NCI-H2107 (cell line): ENCODE measurements at places on chromosomes 13 and 19.

DNA sequence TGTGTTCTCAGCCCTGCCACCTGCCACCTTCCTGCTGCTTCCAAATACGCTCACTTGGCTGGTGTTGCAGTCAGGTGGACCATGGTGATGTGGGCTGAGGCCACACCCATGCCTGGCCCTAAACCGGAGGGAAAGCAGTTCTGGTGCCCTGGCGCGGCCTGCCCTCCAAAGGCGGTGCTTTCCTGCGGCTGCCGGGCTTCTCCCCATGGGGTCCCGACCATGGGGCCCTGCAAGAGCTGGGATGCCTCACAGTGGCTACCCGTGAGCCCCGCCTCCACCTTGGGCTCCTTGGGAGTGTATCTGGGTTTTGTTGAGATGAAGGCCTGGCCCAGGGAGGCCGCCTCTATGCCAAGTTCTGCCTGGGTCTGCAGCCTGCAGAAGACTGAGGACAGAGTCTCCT is 73.7 kb downstream of the ERICH6B start:
- no peak for DNase-seq

DNA sequence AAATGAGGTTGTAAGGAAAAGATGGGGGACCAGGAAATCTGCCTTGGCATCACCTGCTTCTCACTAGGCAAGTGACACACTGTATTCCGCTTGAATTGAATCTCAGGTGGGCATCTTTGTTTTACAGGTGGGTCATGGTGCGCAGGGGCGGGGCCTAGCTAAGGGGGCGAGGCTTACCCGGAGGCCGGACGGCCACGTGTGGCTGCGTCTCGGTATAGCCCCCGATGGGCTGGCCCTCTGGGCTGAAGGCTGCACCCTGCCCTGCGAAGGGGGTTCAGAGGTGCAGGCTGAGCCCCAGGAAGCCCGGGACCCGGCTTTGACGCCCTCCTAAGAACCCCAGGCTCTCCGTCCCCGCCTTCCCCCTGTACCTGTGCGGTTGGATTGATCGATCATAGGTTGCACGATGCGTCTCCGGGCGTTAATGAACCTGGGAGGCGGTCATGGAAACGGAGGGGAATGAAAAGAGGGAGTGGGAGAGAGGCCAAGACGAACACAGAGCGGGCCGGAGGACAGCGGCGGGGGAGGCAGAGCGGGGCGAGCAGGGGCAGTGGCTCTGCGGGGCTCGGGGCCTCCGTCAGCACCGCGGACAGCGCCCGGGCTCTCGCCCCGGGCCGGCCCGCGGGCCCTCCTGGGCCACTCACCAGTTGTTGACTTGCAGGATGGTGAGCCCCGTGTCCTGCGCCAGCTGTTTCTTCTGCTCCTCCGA is 12.5 kb downstream of the MEIS3 start:
- no peak for DNase-seq

- no peak for DNase-seq
These were observed 99.6 kb downstream of the INSR start for GRCh38 chr19:7194566-7194965.

DNA sequence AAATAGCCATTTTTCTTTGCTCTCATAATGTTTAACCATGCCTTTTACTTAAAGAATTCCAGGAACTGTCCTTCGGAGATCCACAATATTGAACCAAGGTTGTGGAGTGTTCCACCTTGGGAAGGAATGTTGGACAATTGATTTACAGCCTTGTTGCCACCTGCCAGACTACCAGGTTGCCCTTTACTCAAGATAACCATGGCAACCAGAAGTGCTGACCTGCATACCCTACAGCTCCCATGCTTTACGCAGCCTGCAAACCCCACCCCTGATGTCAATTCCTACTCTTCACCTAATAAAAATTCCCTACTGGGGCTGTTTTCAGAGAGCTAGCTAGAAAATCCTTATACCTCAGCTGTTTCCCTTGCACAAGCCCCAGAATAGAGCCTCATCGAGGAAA is 151.0 kb upstream of the RXFP2 start:
- no peak for DNase-seq

- no peak for DNase-seq
These were observed 837.0 kb downstream of the DIAPH3 start for GRCh38 chr13:59326717-59327116.

DNA sequence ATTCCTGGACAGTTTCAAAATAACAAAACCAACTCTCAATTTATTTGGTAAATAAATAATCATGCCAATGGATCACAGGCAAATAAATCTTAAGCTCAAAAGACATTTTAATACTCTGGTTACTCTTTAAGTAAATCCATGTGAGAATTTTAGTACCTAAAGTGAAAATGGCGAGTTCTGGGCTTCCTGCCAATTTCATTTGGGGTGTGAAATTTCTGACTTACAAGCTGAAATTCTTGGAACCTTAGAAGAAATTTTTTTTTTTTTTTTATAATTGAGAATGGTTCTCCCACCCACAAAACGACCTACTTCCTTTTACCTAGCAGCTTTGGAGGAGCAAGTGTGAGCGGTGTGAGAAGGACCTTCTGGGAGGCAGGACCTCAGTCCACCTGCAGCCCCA is 354.5 kb upstream of the NBEA start:
- DNase-seq: no peak

- DNase-seq: no peak
These were observed 144.9 kb downstream of the VWA8 start for GRCh38 chr13:41816057-41816456.

GRCh38 chr19:35501684-35502083 is 11.4 kb upstream of the KRTDAP start:
- DNase-seq: no peak

DNA sequence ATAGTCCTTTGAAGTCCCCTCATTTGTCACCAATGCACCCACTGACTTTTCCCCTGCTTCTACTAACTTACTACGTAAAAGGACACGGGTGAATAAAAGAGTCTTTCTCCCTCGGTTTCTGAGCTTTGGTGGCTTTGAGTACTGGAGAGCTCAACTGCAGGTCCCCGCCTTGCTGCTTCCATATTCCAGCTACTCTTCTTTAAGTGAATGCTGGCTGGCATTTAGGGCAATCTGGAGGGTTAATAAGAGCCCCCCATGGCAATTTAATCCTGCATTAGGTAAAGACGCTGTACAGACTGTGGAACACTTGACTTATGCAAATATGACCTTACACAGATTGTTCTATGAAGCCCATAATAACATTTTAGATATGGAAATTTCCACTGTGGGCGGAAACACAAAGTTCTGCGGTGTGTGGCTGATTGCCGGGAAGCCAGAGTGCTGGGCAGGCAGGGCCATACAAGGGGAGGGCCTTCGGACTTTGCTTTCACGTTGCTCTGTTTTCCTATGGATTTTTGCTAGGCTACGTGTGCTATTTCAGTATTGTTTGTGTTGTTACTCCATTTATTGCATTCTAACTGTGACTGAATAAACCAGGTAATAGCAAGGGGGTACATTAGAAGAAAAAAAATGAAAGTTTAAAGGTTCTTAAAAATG is 97.5 kb downstream of the SLC10A2 start:
- DNase-seq: no peak

DNA sequence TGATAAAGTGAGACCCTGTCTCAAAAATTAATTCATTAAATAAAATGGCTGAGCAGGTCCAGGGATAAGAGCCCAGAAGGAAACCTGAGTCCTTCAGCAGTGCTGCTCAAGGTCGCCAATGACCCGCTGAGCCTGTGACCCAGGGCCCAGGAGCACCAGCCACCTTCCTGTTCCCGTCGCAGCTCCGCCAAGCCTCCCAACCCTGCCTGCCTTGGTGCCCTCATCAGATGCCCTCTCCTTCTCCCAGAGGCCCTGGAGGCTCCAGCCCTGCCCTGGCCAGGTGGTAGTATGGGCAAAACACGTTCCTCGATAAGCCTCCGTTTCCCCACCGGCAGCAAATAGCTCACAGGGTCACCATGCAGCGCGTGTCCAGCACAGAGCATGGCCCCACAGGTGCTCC is 2.6 kb downstream of the REXO1 start:
- DNase-seq: no peak

GRCh38 chr13:80030491-80030890 is 310.4 kb downstream of the SPRY2 start:
- no peak for DNase-seq

GRCh38 chr19:6057651-6058517 is 52.4 kb downstream of the RFX2 start:
- DNase-seq: no peak

GRCh38 chr13:41250993-41251392 is 12.4 kb downstream of the MTRF1 start:
- DNase-seq: no peak

GRCh38 chr13:44814836-44815235 is 174.4 kb downstream of the NUFIP1 start:
- DNase-seq: no peak

DNA sequence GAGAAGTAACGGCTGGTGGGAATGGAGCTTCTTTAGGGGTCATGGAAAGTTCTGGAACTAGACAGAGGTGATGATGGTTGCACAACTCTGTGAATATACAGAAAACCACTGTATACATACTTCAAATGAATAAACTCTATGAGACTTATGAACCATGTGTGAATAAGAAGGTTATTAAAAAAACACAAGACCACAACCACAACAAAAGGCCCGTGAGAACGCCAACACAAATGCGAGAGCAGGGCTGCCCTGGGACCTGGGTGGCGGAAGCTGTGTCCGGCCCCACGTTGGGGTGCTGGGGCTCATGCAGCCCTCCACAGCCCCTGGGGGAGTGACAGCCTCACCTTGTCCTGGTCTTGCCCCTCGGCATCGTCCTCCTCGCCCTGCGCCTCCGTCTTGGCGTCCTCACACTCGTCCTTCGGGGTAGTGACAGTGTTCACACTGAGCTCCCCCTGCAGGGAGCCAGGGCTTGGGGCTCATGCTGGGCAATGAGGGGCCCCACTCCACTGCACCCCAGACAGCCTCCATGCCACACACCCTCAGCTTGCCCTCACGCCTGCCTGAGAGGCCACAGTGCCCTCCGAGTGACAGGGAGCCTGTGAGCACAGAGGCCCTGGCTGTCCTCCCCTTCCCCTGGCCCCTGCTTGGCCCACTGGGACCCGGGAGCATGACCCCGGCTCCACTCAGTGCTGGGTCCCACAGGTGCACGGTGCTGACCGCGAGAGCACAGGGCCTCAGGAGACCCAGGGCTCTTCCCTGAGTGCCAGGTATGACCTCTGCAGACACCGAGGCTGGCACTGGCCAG is 16.0 kb downstream of the IZUMO4 start:
- DNase-seq: no peak

- DNase-seq: no peak
These were observed 6.9 kb upstream of the EMP3 start for GRCh38 chr19:48318286-48318987.

DNA sequence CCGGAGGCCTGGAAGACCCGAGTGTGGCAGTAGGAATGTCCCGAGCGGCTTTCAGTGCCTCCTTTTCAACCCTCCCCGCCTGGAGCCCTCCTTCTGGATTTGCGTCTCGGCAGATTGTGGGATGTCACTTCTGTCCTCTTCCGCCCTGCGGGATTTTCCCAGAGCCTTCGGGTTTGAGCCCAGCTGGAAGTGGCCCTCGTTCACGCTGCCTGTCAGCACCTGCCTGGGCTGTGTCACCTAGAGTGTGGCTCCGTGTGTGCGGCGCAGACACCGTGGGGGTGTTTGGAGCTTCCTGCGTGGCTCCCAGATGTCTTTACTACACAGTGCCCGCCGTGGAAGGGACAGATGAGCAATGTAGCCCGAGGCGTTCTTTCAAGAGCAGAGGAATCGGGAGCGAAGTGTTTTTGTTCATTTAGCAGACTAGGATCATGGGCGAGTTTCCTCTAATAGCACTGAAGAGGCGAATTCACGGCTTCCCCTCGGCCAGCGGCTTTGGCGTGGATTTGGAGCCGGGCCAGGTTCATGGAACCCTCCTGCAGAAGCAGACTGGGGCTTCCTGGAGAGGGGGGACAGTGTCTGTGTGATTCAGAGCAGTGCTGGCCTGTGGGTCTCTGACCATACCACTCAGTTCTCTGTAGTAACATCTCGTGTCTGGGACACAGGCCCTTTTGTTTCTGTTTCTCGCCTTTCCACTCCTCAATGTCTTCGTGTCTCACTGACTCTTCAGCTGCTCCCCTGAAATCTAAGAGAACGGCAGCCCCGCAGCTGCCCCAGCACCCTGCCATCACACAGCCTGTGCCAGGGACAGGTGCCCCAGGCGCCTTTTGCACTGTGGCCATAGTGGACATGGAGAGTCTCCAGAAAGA is 68.0 kb downstream of the KDM4B start:
- DNase-seq: no peak

DNA sequence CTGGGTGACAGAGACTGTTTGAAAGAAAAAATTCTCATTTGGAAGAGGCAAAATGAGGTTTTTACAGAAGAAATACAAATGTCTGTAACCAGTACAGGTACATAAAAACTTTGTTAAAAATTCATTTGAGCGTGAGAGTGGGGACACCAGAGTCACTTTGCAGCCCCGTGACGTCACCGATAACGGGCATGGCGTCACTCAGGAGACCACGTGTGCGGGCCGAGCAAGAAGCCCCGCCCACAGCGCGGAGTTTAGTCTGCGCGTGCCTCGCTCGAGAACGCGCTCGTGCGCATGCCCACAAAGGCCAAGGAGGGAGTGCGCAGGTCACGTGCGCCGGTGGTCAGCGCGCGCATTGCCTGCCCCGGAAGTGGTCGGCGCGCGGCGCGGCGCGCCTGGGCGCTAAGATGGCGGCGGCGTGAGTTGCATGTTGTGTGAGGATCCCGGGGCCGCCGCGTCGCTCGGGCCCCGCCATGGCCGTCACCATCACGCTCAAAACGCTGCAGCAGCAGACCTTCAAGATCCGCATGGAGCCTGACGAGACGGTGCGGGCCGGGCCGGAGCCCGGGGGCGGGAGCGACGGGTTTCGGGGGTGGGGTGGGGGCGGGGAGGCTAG is at the start of gene RAD23A:
Gene RAD23A (plus strand): TSS at position 384 of the 613 bp plus-strand sequence. CDS start 87 bp downstream, at position 471.
- DNase-seq: peak; percentile 95

DNA sequence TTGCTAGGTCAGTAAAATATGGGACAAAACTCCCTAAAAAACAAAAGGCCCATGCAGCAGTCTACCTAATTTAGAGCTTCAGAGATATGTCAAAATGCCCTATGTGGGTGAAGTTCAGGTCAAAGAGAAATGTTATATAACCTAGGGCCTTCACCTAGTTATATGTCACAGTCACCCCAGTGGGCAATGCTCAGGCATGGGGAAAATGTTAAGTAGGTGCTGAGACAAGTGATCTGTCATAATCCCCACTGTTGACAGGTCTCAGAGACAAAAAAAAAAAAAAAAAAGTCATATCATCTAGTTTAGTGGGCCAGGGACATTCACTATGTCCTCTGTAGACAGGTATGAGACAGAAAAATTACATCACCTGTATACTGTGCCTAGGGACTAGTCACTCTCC is 128.6 kb upstream of the ZNF91 start:
- DNase-seq: no peak
